ENCODE measurements at places on chromosomes 7 and 10.
A peak's percentile ranks its signal among the peaks of the same experiment; 100 is the strongest.

GRCh38 chr7:69770613-69771012, 172.3 kb downstream of the AUTS2 start:
- no peak for DNase-seq

DNA sequence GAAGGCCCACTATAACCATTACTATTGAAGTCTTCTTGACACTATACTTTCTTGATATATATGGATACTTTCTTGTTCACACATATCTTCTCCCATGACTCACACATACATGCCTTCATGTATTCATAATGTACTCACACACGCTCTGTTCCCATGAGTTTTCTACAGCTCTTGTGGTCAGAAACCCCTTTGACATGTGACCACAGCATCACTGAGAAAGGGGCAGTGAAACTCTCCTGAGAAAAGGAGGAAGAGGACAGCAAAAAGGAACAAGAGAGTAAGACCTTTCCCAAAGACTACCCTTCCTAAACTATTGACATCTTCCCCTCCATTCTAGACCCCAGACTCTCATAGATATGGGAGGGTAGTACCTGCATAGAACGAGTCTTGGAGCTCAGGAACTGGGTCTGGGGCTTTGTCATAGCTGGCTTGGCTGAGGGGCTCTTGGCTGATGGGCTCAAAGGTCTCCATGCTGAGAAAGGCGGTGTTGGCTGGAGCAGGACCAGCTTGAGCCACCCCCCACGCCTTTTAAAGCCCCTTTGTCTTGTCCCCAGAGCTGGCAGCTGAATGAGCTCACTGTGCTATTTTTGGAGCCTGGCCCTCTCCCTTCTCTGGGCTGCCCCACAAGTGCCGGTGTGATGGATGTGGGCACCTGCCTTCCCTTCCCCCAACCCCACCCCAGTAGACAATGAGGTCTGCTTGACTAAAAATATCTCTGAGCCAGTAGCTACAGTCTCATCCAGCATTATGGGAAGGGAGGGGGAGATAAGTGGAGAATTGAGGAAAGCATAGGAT, 5.1 kb downstream of the SYNPO2L start:
- no peak for DNase-seq

- DNase-seq = no peak
Measured at GRCh38 chr10:129278686-129279085, 188.4 kb upstream of the MGMT start.

DNA sequence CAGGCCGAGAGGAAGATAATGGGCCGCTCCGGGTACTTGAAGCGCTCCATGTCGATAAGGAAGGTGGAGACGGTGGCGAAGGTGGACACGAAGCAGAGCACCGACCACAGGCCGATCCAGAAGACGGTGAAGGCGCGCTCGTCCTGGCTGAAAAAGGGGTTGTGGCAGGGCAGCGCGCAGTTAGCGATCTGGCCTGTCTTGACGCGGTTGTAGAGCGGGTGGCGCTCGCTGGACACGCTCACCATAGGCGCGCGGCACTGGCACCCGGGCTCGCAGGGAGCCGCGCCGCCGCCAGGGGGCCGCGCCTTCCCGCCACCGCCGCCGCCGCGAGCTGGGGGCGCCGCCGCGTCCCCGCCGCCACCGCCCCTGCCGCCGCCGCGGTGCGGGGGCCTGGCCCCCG, 1.6 kb downstream of the FZD8 start:
- DNase-seq = peak; percentile 59

DNA sequence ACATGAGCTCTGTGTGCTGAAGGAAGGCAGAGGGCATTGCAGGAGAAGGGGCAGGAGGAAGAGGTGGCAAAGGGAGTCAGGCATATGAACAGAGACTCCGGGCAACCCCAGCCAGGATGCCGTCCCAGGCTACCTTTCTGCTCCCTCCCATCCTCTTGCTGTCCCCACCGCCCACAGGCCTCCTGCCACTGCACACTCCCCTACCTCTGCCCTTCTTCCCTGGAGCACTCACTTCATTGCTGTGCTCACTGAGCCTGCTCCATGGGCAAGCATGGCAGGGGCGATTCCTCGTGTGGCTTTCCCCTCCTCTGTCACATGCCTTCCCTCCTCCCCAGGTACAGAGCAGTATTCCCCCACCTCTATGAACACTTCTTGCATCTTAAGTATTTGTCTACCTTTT, 93.4 kb downstream of the FANK1 start:
- no peak for DNase-seq

DNA sequence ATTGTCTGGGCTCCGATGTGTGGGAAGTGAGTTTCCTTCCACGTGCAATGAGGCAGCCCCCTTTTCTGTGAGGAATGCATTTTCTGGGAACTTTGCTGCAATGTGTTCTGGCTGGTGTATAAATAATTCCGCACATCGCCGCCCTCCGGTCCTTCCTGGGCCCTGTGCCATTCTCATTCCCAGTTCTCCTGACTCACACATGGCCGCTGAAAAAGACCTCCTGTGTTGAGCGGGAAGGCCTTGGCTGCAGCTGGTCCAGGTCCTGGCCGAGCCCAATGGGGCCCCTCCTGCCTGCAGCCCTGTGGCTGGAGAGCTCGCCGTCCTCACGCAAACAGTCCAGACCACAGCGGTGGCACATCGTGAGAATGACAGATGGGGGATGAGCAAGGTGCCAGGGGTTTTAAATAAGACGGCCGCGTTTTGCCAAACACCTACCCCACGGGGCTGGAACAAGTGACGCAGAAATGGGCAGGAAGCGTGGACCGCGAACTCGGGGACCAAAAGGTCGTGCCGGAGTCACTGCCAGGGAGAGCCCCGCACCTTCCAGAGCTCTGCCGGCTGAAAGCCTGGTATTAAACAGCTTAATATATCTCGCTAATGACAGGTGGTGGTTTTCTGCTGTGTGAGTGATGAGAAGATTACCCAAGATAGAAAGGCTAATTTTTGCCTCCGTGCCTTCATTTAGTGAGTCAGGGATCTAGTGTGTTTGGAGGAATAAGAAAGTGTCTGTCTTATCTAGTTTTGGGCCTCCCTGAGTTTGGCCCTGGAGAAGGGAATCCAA, 37.0 kb downstream of the FAM20C start:
- DNase-seq = no peak

DNA sequence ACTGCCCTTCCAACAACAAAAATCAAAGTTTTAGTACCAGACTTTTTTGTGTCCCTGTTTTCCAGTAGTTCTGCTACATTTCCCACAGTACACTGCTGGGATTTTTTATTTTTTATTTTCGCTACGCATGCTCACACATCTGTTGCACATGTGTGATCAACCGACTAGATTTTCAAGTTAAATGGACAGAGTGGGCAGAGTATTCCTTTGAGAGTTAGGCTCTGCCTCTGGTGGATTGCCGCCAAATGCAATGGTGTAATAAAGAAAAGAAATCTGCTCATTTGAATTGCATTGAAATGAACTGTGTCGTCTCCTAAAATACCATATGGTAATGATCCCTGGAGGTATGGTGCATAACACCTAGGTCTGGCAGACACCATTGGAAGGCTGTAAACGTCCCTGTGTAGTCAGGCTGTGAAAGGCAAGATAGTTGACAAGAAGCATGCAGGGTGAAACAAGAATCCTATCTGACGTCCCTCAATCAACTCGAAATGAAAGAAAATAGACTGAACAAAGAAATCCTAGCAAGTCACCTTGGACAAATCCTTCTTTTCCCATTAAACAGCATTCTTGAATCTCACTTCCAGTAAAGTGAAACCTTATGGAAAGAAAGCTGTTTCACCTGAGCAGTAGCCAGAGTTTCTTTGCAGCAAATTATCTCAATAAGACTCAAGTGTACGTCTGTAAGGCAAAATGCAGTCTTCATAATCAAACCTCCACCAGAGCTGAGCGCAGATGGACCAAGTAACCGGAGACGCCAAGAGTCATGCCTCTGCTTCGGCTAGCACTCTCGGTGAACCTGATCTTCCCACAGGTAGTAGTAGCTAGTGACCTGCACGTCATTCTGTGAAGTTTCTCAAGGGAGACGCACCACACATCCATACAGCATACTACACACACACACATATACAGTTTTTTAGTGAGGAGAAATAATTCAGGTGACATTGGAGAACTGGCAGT, 357.3 kb downstream of the CRPPA start:
- no peak for DNase-seq

DNA sequence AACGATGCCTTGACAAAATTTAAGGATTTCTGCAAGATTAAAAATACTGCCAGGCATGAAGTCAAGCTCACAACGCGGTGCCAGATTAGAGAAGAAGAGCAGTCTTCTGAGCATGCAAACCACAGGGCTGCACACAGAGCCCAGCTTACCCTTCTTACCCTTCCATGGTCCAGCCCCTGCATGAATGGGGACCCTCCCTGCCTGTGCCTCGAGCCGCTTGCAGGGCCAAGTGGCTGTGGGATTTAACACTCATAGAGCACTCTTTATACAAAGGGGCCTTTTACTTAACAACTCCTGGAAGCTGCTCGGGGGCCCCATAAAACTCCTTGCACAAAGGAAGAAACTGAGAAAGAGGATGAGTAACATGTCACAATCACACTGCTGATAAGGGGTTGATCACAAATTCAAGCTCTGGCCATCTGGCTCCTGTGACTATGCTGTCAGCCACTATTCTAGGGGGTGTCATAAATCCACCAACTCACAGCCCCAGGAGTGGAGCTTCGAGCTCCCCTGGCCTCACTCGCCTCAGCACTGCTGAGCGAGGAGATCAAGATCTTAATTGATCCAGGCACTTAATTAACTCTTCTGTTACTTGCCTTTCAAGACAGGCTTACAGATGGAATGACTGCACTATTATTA, 514.8 kb downstream of the TNS3 start:
- DNase-seq = no peak

DNA sequence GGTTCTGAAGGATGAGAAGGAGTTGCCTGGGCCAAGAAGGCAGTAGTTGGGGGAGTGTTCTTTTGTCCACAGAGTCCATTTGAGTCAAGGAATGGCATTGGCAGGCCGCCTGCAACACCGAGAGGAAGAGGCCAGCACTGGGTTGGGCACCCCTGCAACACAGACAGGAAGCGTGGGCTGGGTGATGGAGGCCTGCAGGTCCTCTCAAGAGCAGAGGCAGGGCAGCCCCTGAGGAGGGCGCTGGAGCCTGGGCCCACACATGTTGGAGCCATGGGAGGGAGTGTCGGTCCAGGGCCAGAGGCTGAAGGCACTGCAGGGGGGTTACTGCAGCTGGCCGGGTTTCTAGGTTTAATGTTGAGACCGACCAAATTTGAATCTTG, 137.3 kb downstream of the PTPN20 start:
- peak; percentile 52 for DNase-seq

DNA sequence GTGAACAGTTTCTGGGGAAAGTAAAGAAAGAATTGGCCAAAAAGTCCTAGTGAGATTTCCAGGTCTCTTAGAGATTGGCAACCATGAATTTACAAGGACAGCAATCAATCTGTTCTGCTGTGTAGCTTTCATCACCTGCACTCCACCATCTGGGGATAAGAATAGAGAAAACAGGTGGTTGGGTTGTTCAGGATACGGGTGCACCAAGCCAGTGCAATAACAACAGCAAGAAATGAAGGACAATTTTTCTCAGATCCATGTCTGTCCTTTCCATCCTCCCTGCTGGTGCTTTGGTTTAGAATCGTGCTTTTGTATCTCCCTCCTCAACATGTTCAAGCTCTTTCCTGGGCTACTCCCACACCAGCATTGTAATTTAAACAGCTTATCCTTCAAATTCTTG, 787.7 kb downstream of the GRID1 start:
- DNase-seq = no peak

GRCh38 chr7:36291387-36292316, 98.0 kb upstream of the ANLN start:
- DNase-seq = peak; percentile 82

DNA sequence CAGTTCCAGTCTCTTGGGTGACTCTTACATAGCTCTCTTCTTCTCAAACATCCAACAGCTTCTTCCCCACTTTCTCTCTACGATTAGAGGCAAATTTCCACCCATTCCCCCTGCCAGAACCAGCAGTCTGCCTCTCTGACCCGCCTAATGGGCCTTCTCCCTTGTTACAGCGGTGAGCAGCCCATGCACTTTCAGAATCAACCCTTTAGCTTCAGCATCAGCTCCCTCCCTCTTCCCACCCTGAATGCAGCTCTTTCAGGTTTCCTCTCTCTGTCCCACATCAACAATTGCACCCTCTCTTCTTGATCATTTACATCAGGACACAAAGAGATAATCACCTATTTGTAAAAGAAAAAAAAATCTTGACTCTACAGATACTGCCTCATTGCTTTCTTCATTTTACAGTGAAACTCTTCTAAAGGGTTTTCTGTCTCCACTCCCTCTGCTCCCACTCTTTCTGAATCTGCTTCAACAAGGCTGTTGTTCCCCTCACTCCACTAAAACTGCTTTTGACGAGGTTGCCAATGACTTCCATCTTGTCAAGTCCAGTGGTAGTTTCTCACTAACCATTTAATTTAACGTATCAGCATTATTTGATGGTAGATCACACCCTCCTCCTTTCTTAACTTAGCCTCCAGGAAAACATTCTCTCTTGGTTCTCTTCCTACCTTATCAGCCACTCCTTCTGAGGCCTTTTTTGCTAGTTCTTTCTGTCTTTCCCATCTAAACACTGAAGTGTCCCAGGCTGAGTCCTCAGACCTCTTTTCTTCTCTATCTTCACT, 106.6 kb downstream of the NPY start:
- no peak for DNase-seq

- DNase-seq = no peak
Measured at GRCh38 chr7:134946260-134946659, 40.0 kb upstream of the AGBL3 start.

GRCh38 chr10:8060704-8061121, 6.2 kb downstream of the GATA3 start:
- no peak for DNase-seq

DNA sequence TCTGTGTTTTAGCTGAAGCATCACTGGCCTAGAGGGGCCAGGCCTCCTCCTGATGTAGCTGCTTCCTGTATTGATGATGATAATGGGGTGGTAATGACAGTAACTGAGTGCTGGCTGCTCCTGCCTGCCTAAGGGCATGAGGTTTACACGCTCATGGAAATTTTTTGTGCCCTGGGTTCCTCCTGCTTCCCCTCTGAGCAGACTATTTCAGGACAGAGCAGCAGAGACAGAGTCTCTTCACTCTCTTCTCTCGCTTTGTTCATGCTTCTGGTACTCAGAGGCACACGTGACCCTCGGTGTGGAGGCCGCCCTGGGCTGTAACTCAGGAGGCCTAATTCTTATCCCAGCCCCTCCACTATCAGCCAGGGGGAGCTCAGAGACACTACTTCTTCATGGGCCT, 27.9 kb downstream of the LRRC20 start:
- DNase-seq = no peak

DNA sequence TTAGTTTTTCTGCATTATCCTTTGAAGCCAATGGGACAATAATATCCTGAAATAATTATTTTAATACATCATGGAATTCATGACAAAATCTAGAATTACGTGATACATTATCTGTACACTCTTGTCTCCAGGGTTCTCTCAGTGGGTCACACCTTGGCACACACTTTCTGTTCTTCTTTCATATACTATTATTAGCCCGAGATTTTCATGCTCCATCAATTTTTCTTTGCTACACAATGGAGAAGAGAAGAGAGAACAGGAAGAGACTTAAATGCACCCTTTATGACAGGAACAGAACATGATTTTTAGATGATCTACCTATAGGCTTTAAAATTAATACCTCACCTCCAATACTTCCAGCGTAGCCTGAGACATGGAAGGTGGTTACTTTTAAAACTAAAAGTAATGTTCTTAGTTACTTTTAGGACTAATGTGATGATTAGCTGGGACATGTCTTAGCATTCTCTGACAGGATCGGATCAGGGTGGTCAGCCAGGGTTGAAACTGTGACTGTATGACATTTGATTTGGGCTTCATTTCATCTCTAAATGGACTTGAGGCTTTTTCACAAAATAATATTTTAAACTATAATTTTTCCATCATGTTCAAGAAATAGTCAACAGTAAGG, 148.2 kb upstream of the WNT16 start:
- DNase-seq = no peak

Data from iPS-NIHi11 (cell line).